ENCODE measurements at places on chromosomes 2 and 18.
A peak's percentile ranks its signal among the peaks of the same experiment; 100 is the strongest.

GRCh38 chr2:198534756-198535155 is 730.4 kb downstream of the PLCL1 start:
- DNase-seq, result no peak

- no peak for DNase-seq
Observed at GRCh38 chr2:9354318-9354717, 69.0 kb downstream of the ITGB1BP1 start.

DNA sequence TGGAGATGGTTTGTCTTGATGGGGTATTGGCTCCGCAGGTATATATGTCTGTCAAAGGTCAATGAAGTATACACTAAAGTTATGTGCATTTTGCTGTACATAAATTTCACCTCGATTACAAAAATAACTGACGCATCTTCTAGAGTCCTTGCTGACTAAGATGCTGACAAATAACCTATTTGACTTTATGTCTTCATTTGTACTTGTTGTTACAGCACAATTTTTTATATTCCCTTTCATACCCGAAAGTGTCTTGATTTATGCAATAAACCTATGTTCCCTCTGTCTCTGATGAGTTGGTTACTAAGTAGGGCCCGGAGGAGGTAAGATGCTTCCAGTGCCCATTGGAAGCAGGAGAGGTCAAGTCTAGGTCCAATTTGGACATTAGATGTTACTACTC is 93.5 kb downstream of the COPS8 start:
- DNase-seq, result no peak

- no peak for DNase-seq
Observed at GRCh38 chr18:72899338-72899737, 31.6 kb upstream of the NETO1 start.

DNA sequence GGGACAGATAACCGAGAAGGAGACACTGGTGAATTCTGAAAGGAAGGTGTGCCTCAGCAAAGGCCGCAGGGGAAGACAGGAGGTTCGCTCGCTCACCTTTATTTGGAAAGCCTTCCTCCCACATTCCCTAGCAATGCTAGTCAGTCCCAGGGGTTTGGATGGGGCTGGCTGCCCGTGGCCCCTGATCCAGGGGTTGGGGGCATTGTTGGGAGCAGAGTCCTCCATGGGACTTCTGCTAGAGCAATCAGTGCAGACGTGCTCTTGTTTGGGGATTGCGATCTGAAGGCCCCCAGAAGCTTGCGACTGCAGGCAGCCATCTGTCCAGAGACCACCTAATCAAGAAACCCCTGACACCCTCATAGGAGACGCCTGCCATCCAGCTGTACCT is 6.0 kb upstream of the CYP27C1 start:
- no peak for DNase-seq

DNA sequence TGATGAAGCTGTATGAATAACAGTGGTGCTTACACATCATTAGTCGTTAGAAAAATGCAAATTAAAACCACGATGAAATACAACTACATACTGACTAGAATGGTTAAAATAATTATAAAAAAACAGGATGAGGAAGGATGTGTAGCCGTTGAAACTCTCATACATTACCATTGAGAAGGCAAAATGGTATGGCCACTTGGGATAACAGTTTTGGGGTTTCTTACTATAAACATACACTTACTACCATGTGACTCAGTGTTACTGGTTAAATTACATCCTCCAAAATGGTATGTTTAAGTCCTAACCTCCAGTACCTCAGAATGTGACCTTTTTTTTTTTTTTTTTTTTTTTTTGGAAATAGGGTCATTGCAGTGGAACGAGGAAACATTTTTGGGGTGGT is 58.4 kb downstream of the UBE2E3 start:
- DNase-seq, result no peak

- DNase-seq, result no peak
Observed at GRCh38 chr18:48194591-48195181, 214.5 kb downstream of the ZBTB7C start.

DNA sequence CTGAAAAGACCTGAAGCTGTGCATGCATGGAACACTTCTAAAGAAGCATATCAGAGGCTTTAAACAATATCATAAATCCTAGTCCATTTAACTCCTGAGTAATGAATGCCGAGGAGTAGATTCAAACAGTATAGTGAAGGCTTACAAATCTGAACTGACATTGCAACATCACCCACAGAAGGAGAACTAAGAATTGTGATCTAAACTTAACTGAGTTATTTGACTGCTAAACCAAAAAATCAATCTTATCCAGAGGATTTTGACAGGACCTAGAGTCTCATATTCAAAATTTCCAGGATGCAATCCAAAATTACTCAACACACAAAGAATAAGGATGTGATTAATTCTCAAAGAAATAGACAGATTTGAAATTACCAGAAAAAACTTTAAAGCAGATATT is 181.0 kb downstream of the SLC39A10 start:
- no peak for DNase-seq

GRCh38 chr18:68728081-68728700 is 13.3 kb upstream of the TMX3 start:
- no peak for DNase-seq

DNA sequence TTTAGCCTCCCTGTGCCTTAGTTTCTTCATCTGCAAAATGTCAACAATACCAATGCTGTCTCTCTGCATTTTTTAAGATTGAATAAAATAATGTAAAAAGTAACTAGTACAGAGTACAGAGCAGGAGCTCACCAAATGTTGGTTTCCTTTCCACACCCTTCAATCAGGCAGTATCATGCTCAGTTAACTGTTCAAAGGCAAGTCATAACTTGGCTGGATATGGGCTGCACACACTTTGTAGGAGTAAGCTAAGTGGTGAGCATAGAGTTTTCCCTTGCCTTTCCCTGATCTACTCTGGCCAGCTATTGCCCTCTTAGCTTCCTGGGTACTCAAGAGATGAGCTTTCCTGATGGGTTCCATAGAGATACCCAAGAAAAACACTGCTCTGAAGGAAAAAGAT is 77.9 kb downstream of the CYBRD1 start:
- DNase-seq, result no peak

DNA sequence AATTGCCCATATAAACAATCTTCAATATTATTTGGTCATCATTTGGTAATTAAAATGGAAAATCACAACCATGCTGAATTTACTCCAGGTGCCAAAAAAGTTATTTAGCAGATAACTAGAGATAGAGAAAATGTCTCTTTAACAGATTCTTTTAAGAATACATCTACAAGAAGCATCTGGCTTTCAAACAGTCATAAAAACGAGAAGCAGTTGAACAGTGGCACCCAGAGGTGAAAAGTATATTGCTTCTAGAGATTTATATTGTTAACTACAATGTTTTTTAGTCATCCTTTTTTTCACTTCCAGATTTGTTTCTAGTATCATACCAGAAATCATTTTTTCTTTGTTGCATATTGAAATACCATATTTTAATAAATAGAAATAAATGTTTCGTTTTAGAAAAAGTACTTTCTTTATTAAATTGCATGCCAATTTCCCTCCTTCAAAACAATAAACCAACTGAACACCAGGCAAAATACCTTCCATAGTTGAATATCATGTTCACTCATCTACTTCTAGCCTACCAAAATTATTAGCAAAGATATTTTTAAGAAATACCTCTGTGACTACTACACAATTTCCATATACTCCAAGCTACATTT is 65.4 kb upstream of the HNRNPA3 start:
- no peak for DNase-seq

- DNase-seq, result no peak
Observed at GRCh38 chr18:6868033-6868432, 138.5 kb downstream of the ARHGAP28 start.

- no peak for DNase-seq
Observed at GRCh38 chr18:13221869-13222855, 3.6 kb downstream of the LDLRAD4 start.

- DNase-seq, result no peak
Observed at GRCh38 chr2:202490479-202490878, 114.4 kb downstream of the BMPR2 start.

GRCh38 chr2:70356941-70357683 is 55.2 kb upstream of the FAM136A start:
- no peak for DNase-seq

GRCh38 chr2:203586696-203587095 is 51.6 kb upstream of the RAPH1 start:
- no peak for DNase-seq

- no peak for DNase-seq
Observed at GRCh38 chr2:99420751-99421299, 69.0 kb downstream of the REV1 start.

DNA sequence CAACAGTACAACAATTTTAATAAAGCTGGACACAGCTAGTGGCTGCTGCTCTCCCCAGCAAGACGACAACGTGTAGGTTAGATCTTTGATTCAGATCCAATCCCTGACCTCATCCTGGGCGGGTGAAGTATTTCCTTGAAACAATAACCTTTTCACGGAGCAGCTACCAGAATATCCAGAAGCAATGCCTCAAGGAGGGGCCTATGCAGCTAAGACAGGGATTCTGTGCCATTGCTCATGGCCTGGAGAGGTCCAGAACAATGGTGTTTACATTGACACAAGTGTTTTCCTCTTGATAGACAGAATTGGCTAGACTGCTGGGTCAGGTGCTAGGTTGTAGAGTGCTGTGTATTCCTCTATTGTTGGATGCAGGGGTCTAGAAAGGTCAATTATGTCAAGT is 520.1 kb downstream of the BCL11A start:
- no peak for DNase-seq

DNA sequence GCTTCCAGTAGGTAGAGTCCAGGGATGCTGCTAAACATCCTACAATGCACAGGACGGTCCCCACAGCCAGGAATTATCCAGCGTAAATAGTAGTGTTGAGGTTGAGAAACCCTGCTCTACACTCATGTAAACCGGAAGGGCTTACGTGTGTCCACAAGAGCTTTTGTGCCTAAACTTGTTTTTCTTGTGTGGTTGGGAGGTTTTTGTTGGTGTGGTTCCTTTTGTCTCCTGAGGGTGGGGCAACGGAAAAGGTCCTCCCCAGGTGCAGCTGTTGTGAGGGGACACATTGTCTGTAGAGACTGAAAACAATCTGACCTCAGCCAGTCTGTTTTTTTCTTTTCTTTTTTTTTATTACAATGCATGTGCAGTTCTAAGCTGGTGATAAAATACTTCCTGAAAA is 72.7 kb upstream of the MGAT5 start:
- DNase-seq, result no peak

DNA sequence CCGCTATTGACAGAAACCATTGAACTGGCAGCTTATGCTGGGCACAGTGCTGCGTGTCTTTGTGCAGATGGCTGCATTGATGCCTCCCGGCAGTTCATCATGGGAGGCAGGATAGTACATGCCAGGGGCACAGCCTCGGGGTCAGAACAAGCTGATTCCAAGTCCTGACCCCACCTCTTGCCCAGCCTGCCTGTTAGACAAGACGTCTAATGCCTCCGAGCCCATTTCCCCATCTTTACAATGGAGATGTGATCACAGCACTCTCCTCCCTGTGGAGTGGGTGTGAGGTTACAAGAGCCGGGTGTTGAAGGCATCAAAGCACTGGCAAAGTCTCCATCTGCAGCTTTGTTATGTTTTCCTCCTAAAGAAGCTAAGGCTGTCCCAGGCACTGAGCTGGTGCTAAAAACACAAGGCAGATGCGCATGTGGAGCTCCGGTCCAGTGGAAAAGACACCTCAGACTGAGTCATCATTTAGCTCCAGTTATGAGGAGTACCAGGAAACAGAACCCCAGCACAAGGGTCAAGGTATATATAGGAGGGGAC is 125.7 kb upstream of the EPAS1 start:
- no peak for DNase-seq

- DNase-seq, result no peak
Observed at GRCh38 chr2:3476985-3477327, 42.4 kb downstream of the ADI1 start.

- no peak for DNase-seq
Observed at GRCh38 chr2:229454934-229455631, 184.0 kb upstream of the PID1 start.

GRCh38 chr2:5695654-5696403 is 3.6 kb downstream of the SOX11 start:
- no peak for DNase-seq

GRCh38 chr2:3588084-3588483 is 6.8 kb upstream of the COLEC11 start:
- no peak for DNase-seq

DNA sequence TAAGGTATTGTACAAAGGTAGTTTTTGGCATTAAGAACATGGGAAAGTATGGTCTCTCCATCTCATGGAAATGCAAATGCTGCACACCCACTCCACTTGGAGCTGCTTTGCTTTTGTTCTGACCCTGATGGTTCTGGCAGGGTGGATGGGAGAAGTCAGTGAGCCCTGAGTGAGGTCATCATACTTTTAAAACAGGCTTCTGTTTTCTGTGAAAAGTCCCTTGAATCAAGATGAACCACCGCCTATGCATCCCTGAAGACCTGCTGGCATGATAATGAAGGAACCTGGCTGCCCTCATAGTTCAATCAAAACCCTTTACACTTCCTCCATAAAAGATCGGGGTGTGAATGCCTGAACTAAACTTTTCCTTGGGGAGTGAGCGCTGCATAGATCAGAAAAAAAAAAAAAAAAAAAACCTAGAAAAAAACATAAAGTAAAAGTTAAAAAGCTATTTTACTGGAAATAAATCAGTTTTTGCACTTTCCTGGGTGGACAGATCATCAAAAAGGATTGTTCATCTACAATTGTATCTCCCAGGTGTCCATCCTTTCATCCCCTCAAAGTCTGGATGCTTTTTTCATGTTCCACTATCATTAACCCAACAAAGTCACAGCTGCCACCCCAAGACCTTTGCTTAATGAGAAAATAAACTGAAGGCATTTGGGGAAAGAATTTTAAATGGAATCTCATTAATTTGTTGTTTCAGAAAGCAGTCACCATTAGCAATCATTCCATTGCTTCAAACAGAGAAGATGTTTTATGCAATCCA is 728.1 kb upstream of the DDX18 start:
- DNase-seq, result no peak

- DNase-seq, result no peak
Observed at GRCh38 chr18:50715919-50716318, 103.9 kb downstream of the MRO start.

- DNase-seq, result no peak
Observed at GRCh38 chr2:69911985-69912563, 2.8 kb upstream of the MXD1 start.

DNA sequence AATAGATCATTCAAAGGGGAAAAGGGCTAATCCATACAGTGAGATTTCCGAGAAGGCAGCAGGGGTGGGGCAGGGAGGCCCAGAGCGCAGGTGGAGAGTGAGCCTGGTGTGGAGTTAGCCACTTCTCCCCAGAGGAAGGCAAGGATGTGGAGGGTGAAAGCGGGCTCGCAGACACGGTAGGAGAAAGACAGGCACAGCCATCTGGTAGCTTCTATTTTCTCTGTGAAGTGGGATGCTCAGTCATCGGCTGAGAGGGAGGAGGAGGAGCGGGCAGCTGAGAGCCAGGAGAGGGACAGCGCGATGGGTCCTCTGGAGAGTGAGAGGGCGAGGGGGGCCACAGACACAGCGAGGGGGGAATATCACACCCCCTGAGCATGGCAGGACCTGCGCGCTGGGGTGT is 153.3 kb upstream of the NDUFV2 start:
- no peak for DNase-seq

GRCh38 chr2:25690058-25690457 is 16.7 kb upstream of the DTNB start:
- no peak for DNase-seq

- peak; percentile 67 for DNase-seq
Observed at GRCh38 chr2:182587831-182588230, 128.2 kb upstream of the DNAJC10 start.

- peak; percentile 86 for DNase-seq
Observed at GRCh38 chr18:76687304-76687962, 134.9 kb upstream of the ZNF236 start.

- DNase-seq, result no peak
Observed at GRCh38 chr2:14743861-14744260, 111.3 kb downstream of the LRATD1 start.

- DNase-seq, result no peak
Observed at GRCh38 chr18:59305295-59305694, 13.2 kb downstream of the CPLX4 start.

GRCh38 chr18:64474255-64474654 is 325.4 kb upstream of the LINC00305 start:
- DNase-seq, result no peak
